ENCODE measurements at places on chromosomes 7 and 10. TPM values are rescaled to one million over a fixed set of nuclear protein-coding genes. Genes with fewer than 3 reads are reported as not detected.

GRCh38 chr7:137172105-137172590, 171.4 kb downstream of the PTN start:
- no peak for DNase-seq

GRCh38 chr7:87833130-87833529, 43.0 kb downstream of the SLC25A40 start:
- no peak for DNase-seq

The IL15RA gene
- total RNA-seq = 23.8 TPM

The TRIM50 gene
- total RNA-seq = not detected

- no peak for DNase-seq
These were observed 129.2 kb downstream of the SRI start for GRCh38 chr7:88090671-88091070.

DNA sequence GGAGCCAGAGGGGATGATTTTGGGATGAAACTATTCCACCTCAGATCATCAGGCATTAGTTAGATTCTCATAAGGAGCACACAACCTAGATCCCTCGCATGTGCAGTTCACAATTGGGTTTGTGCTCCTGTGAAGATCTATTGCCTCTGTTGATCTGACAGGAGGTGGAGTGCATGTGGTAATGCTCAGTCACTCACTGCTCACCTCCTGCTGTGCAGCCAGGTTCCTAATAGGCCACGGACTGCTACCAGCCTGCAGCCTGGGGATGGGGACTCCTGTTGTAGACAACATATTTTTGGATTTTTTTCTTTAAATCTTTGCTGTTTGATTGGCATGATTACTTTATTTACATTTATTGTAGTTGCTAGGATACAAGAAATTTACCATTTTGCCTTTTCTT, 765.0 kb downstream of the INHBA start:
- DNase-seq = no peak

The AOC1 gene
- total RNA-seq = not detected

The RAMP3 gene
- total RNA-seq = not detected

The LOXL4 gene
- not detected for total RNA-seq

The TMEM196 gene
- total RNA-seq = not detected

GRCh38 chr7:30647589-30648364, 34.5 kb downstream of the CRHR2 start:
- no peak for DNase-seq

The CHRM2 gene
- not detected for total RNA-seq

GRCh38 chr7:80088705-80089104, 45.9 kb upstream of the GNAI1 start:
- no peak for DNase-seq

The SCD gene
- 56.3 TPM for total RNA-seq

DNA sequence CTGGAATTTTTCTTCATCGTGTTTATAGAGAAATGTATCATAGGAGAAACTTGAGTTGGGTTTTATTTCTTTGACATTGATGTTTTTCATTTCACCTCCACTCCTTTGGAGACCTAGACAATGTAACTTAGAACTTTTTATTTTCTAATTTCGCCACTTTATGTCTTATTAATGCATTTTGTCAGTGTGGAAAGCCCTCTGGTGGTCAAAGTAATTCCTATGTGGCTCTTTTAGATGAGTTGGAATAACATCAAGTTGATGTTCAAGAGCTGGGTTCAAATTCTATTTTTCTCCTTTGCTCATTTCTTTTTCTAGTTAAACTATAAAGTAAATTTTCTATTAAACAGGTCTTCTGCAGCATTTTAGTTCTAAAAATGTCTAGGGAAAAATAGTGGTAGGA, 478.6 kb downstream of the LRMDA start:
- DNase-seq = no peak

The BNIP3 gene
- total RNA-seq = 93.6 TPM

The TBC1D12 gene
- 7.2 TPM for total RNA-seq

The PPP2R2D gene
- total RNA-seq = 40.9 TPM

DNA sequence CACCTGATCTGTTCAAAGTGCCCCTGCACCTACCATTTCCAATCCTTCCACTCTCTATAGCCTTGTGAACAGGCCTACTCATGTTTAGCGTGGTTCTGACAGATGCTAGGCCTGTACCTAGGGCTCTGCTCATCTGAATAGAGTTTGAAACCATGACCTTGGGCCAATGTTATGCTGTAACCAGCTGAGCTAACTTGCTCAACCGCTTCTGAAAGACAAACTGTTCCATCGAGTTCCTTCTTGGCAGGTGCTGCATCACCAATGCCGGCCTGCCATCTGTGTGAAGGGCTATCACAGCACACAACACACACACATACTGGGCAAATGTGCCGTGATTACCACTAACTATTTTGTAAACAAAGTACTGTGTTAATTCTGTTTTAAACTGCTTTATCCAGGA, 419.0 kb upstream of the GALNT17 start:
- DNase-seq = no peak

- DNase-seq = no peak
These were observed 24.5 kb downstream of the UNCX start for GRCh38 chr7:1257221-1257620.

The PON1 gene
- not detected for total RNA-seq

- DNase-seq = no peak
These were observed 32.3 kb downstream of the SMURF1 start for GRCh38 chr7:99111591-99111990.

DNA sequence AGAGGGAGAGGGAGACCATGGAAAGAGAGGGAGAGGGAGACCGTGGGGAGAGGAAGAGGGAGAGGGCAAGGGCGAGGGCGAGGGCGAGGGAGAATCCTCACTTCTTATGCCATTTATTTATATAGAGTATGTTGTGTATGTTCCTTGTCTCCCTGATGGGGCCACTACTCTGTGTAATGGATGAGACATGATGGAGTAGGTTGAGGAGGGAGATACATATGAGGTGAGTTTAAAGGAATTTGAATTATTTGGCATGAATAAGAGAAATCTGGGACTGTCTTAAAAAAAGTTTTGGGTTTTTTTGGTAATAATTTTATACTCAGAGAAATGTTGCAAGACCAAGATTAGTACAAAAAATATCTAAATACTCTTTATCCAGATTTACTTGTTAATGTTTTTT, 20.1 kb downstream of the CCSER2 start:
- peak; percentile 29 for DNase-seq

DNA sequence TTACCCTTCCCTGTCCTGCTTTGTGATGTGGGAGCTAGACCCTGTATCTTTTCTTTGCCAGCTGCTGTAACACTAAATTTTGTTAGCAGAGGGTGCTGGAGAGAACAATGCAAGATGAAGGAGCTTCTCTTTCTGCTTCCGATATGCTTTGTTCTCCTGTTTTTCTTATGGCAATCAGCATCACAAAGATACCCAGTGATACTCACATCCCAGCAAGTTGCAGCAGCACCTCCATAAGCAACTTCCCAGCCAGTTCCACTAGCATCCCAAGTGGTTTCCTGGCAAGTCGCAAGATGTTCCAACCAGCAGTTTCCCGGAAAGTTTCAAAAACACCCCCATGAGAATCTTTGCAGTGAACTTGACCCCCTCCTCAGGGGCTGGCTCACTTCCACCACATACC, 148.6 kb downstream of the IMMP2L start:
- DNase-seq = no peak

Measured in MG63 (cell line).